NCI-H774 (cell line): ENCODE measurements at places on chromosomes 7 and 10.

DNA sequence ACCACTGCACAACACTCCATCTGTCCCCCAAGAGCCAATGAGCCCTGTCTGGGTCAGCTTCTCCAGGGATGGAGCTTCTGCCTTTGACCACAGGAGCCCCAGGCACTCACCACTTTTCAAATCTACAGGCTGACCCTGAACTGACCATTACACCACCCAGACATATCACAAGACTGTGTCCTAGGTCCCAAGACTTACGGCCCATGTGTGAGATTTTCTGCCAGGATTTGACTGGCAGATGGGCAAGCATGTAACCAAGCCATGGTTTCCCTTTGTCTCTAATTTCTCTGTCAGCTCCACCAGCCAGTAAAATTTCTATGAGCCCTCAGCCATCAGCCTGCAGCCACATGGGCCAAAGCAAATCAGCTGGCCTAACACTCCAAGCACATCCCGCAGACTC, 92.5 kb downstream of the SH3PXD2A start:
- no peak for DNase-seq

DNA sequence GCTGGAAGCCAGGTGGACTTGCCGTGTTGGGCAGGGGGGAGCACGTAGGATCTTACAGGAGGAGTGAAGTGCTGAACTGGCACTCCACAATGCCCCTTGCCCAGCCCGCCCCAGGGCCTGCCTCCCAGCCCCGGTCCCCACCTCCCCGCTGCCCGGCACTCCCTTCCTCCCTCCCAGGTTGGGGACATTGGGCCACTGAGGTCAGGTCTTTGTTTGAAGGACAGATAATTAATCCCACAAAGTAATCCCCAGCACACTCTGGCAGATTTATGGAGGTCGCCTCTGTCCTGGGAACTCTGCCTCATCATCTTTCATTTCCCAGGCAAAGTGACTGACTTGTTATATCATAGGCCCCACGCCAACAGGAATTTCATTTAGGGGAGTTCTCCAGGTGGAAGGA, 122.8 kb downstream of the C10orf105 start:
- DNase-seq: no peak

- no peak for DNase-seq
Measured at GRCh38 chr7:114986190-114987180, 64.6 kb downstream of the MDFIC start.

- DNase-seq: no peak
Measured at GRCh38 chr7:31437250-31437865, 76.5 kb upstream of the ITPRID1 start.

DNA sequence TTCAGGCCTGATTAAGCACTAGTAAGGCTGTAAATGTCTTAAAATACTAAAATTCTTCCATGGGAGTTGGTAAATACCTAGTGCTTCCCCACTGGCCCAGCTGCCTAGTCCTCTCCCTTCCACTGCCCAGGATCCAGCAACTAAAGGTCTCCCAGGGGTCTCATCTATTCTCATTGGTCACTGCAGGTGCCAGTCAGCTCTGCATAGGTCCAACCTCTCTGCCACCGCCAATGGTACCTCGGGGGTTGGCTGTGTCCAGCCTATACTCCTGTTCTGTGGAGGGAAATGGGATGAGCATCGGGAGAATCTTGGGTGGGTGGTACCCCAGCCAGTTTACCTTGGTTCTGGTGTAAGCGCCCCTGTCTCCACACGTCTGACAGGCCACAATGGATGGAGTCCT, 6.1 kb upstream of the CREB5 start:
- DNase-seq: no peak

GRCh38 chr7:84612981-84613681, 418.5 kb upstream of the SEMA3A start:
- DNase-seq: no peak

GRCh38 chr7:80826520-80827238, 92.2 kb downstream of the SEMA3C start:
- no peak for DNase-seq

DNA sequence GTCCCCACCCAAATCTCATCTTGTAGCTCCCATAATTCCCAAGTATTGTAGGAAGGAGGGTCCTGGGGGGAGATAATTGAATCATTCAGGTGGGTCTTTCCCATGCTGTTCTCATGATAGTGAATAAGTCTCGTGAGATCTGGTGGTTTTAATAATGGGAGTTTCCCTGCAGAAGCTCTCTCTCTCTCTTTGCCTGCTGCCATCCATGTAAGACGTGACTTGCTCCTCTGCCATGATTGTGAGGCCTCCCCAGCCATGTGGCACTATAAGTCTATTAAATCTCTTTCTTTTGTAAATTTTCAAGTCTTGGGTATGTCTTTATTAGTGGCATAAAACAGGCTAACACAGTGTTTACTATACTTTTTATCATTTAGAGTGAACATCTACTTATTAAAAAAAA, 338.8 kb downstream of the ANKRD7 start:
- DNase-seq: no peak

DNA sequence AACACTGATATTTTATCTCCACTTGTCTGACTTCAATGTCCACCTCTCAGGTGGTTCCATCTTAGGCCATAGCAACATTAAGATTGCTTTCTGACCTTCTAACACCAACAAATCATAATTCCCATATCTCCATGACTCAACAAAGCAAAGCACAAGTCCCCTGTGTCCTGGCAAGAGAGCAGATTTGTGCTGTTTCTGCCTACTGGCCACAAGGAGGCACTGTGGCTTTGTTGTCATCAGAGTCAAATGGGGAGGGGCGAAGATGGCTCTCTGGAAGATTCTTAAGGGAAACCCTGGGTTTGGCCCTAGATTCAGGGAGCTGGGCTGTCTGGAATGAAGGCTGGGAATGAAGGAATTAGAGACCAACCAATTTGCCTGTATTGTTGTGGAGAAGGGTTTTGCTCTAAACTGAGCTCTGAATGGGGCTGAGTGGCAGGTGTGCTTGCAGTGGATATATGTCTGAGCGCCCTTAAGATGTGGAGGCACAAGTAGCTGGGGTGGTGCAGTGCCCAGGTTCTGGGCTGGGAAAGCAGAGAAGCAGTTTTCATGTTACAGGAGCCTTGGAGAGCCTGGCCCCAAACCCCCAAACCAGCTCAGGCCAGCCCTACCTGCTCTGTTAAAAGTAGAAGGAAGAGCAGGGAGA, 154.8 kb upstream of the PRSS58 start:
- DNase-seq: no peak

DNA sequence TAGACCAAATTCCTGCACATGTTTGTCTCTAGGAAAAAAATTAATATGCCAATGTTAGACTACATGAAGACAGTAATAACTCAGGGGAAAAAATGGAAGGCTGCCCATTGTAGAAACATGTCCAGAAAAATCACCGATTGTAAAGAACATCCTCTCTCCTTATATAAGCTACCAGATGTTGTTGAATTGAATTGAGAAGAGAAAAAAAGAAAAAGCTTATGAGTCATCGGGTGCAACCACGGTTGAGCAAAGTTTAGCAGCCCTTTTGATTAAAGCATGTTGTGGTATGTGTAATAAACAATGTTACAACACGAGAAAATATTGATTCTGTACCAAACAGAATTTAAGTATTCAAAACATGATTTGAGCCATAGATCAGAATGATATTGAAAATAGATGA, 102.3 kb upstream of the ARHGAP21 start:
- DNase-seq: no peak

DNA sequence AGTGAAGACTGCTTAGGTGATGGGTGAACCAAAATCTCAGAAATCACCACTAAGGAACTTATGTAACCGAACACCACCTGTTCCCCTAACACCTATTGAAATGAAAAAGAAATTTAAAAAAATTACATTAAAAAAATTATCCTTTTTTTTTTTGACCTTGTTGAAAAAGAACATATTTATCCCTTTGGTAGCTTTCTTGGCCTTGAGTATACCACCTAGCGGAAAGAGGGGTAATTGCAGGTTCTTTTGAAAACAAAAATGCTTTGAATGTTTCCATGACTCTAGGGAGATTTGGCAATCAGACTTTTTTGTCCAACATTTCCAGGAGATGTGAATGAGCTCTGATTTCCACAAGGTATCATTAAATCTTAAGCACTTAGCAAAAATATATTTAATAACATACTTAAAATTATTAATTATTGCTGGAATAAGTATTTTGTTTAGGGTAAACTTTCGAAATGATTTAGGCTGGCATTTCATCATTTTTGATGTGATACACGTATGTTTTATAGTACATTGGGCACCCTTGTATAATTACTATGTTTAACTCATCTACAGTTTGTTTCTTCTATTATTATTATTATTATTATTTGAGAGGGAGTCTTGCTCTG, 47.0 kb upstream of the ELMO1 start:
- no peak for DNase-seq

- DNase-seq: no peak
Measured at GRCh38 chr7:26378016-26378415, 86.4 kb downstream of the SNX10 start.

DNA sequence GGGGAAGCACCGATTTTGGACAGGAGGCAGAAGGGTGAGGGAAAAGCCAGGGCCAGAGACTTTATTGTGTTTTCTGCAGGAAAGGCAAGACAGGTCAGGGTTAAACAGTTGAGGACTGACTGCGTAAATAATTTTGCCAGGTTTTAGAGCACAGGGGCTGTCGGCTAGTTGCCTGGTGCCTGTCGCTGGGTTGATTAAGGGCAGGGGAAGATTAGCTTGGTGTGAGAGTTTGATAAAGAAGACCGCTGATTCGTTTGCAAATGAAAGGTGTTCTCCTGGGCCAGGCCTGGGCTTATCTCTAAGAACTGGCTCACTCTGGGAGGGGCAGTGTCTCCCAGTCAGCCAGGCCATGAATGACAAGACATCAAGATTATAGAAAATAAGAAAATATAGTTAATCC, 75.6 kb downstream of the SLC37A3 start:
- DNase-seq: no peak

- no peak for DNase-seq
Measured at GRCh38 chr10:49109669-49110340, 5.5 kb downstream of the VSTM4 start.
